ENCODE measurements at places on chromosomes 12 and 14. TPM values are rescaled to one million over a fixed set of nuclear protein-coding genes. Genes with fewer than 3 reads are reported as not detected.
A peak's percentile ranks its signal among the peaks of the same experiment; 100 is the strongest.

DNA sequence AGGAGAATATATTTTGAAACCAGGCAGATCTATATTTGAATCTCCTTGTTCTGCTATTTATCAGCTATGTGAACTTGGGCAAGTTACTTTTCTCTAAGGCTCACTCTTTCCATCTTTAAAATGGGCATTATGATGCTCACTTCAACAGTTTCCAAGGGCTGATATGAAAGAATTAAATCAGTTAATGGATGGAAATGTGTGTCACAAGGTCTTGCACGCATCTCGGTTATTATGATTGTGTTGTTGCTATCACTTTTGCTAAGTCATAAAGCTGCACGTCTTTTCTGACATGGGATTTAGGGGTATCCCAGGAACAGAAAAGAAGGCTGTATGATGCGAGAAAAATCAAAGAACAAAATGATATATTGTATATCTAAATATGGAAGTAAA lies 721.5 kb upstream of the TBX3 start:
- peaks cover 11% of the 10 kb centered on the region for H3K4me1 ChIP-seq
- H3K27ac ChIP-seq = peak overlapping the region; percentile 1
- no peaks in the 10 kb centered on the region for H3K36me3 ChIP-seq
- H3K4me3 ChIP-seq = no peak overlapping the region
- DNase-seq = no peak

Gene GAS2L3
- total RNA-seq = 33.3 TPM

DNA sequence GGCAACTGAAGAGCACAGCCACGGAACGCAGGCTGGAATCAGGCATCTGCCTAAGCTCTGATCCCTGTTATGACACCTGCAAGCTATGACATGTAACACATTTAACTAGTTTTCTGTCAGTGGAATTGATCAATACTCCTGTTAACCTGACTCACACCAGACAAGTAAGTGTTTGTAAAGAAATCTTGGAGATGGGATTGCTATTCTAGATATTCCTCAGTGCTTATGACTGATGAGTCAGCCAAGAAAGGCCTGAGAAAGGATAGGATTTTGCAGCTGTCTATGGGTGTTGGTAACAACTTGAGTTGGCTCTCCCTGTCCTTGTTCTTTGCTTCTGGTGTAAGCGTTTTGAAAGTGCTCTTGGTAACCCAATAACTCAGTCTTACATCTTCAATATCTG lies 110.5 kb downstream of the GPR135 start:
- H3K27me3 ChIP-seq = no peaks in the 10 kb centered on the region
- H3K36me3 ChIP-seq = peaks cover 24% of the 10 kb centered on the region
- no peak for DNase-seq
- H3K4me1 ChIP-seq = peaks cover 13% of the 10 kb centered on the region

GRCh38 chr12:75665216-75665615 lies 153.8 kb upstream of the KRR1 start:
- no peaks in the 10 kb centered on the region for H3K27me3 ChIP-seq
- H3K4me3 ChIP-seq = no peak overlapping the region
- H3K27ac ChIP-seq = peak overlapping the region; percentile 81

Gene TAS2R30
- 9.7 TPM for total RNA-seq

Gene PMEL
- 0.59 TPM for total RNA-seq

GRCh38 chr12:13088496-13088895 lies 15.0 kb downstream of the GSG1 start:
- no peak for DNase-seq
- H3K4me1 ChIP-seq = peaks cover 7% of the 10 kb centered on the region
- H3K36me3 ChIP-seq = no peaks in the 10 kb centered on the region
- no peak overlapping the region for H3K27ac ChIP-seq
- H3K4me3 ChIP-seq = no peak overlapping the region

Gene FOXN4
- not detected for total RNA-seq

Gene BRMS1L
- 3.6 TPM for total RNA-seq

GRCh38 chr14:103022002-103022684 lies 35.2 kb downstream of the CDC42BPB start:
- H3K4me3 ChIP-seq = peak overlapping the region; percentile 8
- H3K27ac ChIP-seq = peak overlapping the region; percentile 62
- H3K4me1 ChIP-seq = peaks cover 29% of the 10 kb centered on the region

DNA sequence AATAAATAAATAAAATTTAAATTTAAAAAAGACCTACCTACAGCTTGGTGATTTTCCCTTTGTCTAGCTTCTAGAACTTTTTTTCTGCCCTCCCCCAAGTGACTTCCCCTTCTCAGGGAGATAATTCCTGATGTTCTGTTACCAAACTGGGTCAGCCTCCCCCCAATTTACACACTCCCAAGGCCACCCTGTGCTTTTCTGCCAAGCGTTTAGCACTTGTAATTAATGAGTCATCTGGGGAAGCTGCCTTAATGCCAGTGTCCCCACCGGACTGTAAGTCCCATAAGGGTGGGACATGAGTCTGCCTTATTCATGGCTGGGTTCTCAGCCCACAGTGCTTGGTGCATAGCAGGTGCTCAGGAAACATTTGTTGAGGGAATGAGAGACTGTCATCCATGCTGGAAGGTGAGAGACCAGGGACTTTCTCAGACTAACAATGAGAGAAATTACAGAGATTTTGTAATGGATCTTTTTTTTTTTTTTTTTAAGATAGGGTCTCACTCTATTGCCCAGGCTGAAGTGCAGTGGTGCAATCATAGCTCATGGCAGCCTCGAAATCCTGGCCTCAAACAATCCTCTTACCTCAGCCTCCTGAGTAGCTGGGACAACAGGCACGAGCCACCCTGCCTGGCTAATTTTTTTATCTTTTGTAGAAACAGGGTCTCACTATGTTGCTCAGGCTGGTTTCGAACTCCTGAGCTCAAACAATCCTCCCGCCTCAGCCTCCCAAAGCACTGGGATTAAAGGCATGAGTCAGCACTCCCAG lies 106.8 kb downstream of the PHETA1 start:
- no peak for DNase-seq
- H3K36me3 ChIP-seq = no peaks in the 10 kb centered on the region
- no peak overlapping the region for H3K27ac ChIP-seq
- H3K4me3 ChIP-seq = no peak overlapping the region
- H3K4me1 ChIP-seq = no peaks in the 10 kb centered on the region

DNA sequence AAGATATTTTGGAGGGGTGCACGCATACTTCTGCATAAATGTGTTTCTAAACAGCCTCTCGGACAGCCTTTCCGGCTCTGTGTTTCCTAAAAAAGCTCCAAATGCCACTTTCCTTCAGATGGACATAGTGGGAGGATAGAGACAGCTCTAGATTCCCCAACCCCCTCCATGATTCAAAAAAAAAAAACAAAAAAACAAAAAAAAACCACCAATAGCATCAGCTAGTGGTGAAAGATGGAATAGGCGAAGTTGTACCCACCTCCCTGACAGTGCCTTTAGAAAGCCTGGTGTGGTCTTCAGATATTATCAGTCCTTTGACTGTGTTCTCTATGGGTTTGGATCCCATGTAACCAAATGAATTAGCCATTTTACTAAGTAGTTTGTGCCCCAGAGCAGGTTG lies 94.1 kb downstream of the PHETA1 start:
- H3K4me1 ChIP-seq = no peaks in the 10 kb centered on the region
- H3K27ac ChIP-seq = no peak overlapping the region
- H3K36me3 ChIP-seq = no peaks in the 10 kb centered on the region
- no peak overlapping the region for H3K4me3 ChIP-seq
- peak; percentile 78 for DNase-seq

DNA sequence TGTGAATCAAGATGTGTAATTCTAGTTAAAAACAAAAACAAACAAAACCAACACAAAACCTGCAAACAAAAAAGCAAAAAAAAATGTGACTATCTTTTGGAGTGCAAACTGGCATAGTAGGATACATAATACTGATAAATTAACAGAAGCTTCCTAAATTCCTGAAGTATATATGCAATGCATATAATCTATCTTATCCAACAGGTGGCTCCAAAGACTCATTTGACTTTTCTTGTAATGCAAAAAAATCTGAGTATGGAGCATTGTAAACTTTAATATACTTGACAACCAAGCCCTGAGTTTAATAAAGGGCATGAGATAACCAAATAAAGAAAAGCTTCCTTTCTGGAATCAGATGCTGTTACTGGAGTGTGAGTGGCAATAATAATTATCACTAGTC lies 1003.6 kb downstream of the FSCB start:
- H3K36me3 ChIP-seq = no peaks in the 10 kb centered on the region
- no peak overlapping the region for H3K27ac ChIP-seq
- no peak for DNase-seq

DNA sequence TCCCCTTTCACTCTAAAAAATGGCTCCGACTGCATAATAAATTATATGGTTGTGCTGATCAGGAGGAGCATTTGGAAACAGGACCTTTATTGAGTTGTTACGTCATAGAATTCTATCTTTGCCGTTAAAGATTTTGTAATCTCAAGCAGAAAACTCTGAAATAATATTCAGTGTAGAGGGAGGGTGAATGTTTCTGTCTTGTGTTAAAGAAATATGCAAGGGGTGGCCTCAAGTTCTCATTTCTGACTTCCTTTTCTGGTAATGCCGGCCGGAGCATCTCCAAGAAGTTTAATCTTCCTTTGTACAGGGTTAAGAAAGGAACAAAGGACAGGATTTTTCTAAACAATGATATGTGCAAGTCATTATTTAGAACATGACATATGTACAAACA lies 165.1 kb downstream of the SLC38A4 start:
- H3K4me1 ChIP-seq = peaks cover 69% of the 10 kb centered on the region
- DNase-seq = no peak
- no peaks in the 10 kb centered on the region for H3K27me3 ChIP-seq
- H3K36me3 ChIP-seq = no peaks in the 10 kb centered on the region
- no peak overlapping the region for H3K4me3 ChIP-seq

DNA sequence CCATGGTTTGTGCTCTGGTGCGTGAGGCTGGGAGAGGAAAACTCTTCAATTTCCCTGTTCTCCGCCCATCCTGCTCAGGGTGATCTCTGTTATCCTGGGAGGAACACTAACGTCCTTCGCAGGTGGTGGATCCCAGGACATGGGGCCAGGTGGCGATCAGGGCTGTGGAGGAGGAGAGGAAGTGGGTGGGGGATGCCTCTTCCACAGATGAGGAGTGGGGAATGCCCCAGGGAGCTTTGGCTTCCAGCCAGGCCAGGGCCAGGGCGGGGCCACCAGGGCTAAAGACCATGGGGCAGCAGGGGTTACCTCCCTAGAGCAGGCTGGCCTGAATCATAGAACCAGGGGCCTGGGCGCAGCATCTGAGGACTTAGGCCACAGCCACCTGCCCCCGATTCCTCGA lies 3.3 kb upstream of the KRT75 start:
- no peak overlapping the region for H3K27ac ChIP-seq
- H3K4me3 ChIP-seq = no peak overlapping the region
- peaks cover 10% of the 10 kb centered on the region for H3K27me3 ChIP-seq

Gene LRTM2
- total RNA-seq = not detected

DNA sequence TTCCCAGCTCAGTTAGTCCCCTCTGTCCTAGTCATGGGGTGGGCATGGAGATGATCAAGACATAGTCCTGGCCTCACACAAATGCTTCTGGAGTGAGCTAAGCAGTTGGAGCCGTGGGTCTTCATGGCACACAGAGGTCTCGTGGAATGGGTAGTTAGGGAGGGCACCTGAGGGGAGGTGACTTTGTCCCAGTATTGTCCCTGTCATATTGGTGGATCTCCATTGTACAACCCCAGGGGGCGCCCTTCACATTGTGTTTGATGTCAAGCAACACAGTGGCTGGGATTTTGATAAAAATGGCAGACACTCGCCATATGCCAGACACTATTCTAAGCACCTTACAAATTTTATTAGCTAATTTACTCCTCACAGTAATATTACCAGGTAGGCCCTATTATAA lies 175.4 kb upstream of the LHX5 start:
- H3K36me3 ChIP-seq = no peaks in the 10 kb centered on the region
- DNase-seq = no peak
- no peaks in the 10 kb centered on the region for H3K4me1 ChIP-seq
- H3K27me3 ChIP-seq = peaks cover 3% of the 10 kb centered on the region
- H3K27ac ChIP-seq = no peak overlapping the region

DNA sequence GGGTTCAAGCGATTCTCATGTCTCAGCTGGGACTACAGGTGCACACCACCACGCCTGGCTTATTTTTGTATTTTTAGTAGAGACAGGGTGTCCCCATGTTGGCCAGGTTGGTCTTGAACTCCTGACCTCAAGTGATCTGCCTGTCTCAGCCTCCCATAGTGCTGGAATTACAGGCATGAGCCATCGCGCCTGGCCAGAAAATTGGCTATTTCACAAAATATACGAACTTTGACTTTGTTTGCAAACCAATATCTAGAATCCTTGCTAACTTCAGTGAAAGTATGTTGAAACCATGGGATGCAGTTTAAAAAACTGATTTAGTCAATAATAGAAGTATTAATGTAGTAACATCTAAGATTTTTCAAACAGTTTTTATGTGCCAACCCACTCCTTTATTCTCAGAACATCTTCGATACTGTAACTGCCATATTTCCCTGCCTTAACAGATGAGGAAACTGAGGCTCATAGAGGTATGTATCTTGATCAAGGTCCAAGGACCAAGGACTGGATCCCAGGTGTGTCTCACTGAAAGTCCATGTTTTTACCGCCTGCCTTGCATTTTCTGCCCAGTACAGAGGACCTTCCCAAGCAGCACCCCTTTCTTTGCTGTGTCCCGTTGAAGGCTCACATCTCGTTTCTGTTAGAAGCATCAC lies 54.5 kb downstream of the SMOC1 start:
- H3K4me3 ChIP-seq = no peak overlapping the region
- peaks cover 2% of the 10 kb centered on the region for H3K27me3 ChIP-seq
- DNase-seq = no peak
- no peaks in the 10 kb centered on the region for H3K4me1 ChIP-seq
- no peak overlapping the region for H3K27ac ChIP-seq
- H3K36me3 ChIP-seq = no peaks in the 10 kb centered on the region

Measured in osteoblast (primary cell).